ENCODE measurements at places on chromosomes 12 and 14. TPM values are rescaled to one million over a fixed set of nuclear protein-coding genes. Genes with fewer than 3 reads are reported as not detected.
A peak's percentile ranks its signal among the peaks of the same experiment; 100 is the strongest.

DNA sequence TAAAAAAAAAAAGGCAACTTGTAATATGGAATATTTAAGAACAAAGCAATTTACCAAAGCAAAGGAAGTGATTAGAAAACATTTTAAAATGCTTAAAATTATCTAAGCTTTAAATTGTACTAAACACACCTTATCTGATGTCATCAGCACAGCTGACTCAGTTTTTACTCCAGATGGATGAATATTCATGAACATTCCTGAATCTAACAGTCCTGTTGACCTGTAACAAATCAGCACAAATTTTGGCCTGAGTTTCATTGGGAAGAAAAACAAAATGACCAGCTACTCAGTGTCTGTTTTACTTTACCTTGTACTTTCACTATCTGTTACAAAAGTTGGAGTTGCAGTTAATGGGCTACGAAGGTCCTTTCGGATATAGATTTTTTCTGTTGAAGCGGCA, 16.0 kb downstream of the NR2C1 start:
- H3K36me3 ChIP-seq = peaks cover 10% of the 10 kb centered on the region
- H3K4me1 ChIP-seq = no peaks in the 10 kb centered on the region
- no peak for DNase-seq
- H3K27ac ChIP-seq = no peak overlapping the region
- no peak overlapping the region for H3K4me3 ChIP-seq
- no peaks in the 10 kb centered on the region for H3K27me3 ChIP-seq

The TMEM132D gene
- total RNA-seq = not detected

- no peak overlapping the region for H3K4me3 ChIP-seq
- no peaks in the 10 kb centered on the region for H3K36me3 ChIP-seq
- no peaks in the 10 kb centered on the region for H3K4me1 ChIP-seq
- H3K27ac ChIP-seq = no peak overlapping the region
Observed at GRCh38 chr12:90020881-90021280, 312.2 kb upstream of the ATP2B1 start.

- no peaks in the 10 kb centered on the region for H3K36me3 ChIP-seq
- DNase-seq = peak; percentile 98
- H3K27me3 ChIP-seq = no peaks in the 10 kb centered on the region
- peak overlapping the region; percentile 38 for H3K27ac ChIP-seq
Observed at GRCh38 chr12:80551897-80552296, 107.9 kb downstream of the PTPRQ start.

GRCh38 chr12:122929812-122930211, 33.9 kb upstream of the VPS37B start:
- H3K27me3 ChIP-seq = no peaks in the 10 kb centered on the region
- no peak for DNase-seq
- H3K27ac ChIP-seq = no peak overlapping the region
- no peaks in the 10 kb centered on the region for H3K4me1 ChIP-seq
- H3K4me3 ChIP-seq = no peak overlapping the region

- no peaks in the 10 kb centered on the region for H3K4me1 ChIP-seq
- H3K36me3 ChIP-seq = no peaks in the 10 kb centered on the region
- no peak overlapping the region for H3K27ac ChIP-seq
- no peak for DNase-seq
- H3K4me3 ChIP-seq = no peak overlapping the region
Observed at GRCh38 chr12:25025260-25025659, 76.4 kb upstream of the BCAT1 start.

The NEMF gene
- 68.9 TPM for total RNA-seq

The KLRC3 gene
- not detected for total RNA-seq

All from fibroblast of lung (primary cell).